ENCODE measurements at places on chromosomes 1 and 21. TPM values are rescaled to one million over a fixed set of nuclear protein-coding genes. Genes with fewer than 3 reads are reported as not detected.

The SLC6A9 gene
- 6.4 TPM for total RNA-seq

The PRR9 gene
- total RNA-seq: not detected

The BGLAP gene
- 2.7 TPM for total RNA-seq

DNA sequence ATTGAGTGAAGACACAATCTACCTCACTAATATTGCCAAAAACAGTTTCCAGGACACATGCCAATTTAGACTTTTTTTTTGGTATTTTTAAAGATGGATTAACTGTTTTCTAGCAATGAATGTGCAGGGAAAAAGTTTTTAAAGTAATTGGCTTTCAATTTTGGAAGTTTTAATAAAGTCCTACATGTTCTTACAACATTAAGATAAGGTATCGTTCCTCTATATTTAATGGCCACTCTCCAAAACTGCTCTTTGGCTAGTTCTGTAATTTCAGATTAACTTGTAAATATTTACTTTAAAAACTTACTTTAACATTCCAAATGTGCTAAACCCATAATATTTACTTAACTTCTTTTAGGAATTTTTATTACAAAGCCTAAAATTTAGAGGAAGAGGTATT lies 1332.2 kb upstream of the PRMT6 start:
- no peak for DNase-seq

GRCh38 chr1:161084597-161084988 lies 4.8 kb downstream of the NECTIN4 start:
- DNase-seq: peak; percentile 36

DNA sequence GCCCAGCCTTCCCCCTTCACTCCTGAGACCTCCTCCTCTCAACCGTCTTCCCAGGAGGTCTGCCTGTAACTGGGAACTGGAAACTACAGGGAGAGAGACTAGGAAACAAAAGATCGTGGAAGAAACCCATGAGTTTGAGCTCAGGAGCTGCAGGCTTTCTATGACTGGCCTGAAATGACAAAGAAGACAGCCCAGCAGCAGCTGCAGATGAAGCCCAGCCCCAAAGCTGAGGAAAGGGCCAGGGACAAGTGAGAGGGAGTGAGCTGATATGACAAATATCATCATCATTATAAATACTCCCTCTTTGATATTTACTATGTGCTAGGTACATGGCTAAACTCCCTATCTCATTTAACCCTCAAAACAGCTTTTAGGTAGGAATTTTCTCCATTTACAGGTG lies 142.6 kb upstream of the CTTNBP2NL start:
- DNase-seq: peak; percentile 19

- DNase-seq: peak; percentile 98
Measured at GRCh38 chr21:46661211-46661625, 25.7 kb downstream of the PRMT2 start.

DNA sequence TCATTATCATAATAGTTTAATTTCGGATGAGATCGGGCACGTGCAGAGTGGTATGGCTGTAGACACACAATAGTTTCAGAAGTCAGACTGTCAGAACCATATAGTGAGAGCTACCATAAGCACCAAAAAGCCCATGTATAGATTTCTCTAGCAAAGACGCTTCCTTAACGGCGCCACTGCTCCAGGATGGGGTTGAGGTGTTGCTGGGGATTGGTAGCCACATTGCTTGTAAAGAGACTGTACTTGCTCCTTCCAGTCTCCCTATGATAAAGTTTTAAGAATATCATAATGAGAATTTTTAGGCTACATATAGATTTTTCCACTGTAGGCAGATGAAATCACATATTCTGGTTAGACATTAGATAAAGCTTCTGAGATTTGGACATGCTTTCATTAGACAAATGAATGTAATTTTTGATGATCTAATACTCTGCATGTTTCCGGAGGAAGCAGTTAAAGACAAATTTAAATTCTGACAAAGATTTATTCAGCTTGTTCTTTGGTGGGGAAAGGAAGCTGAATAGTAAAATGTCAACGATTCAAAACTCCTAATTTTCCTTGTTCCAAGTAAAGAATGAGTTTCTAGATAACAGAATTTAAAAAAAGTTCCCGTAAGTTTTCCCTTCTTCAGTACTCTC lies 77.7 kb downstream of the MAP3K7CL start:
- no peak for DNase-seq

DNA sequence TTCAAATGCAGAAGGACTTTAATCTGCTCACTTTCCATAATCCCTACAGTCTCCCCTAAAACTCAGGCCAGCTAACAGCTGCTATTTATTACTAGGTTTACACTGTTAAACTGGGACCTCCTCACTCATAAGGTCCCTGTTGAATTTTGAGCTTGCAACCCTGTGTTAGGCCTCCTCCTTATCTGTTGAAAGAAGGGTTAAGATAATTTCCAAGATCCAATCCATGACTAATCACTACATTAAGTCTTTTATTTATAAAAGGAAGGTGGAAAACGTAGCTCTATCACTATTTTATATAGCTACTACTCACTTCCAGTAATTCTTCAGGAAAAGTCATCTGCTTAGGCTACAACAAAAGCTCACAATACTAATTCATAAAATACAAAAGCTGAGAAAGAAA lies 79.5 kb downstream of the EVI5 start:
- peak; percentile 13 for DNase-seq

DNA sequence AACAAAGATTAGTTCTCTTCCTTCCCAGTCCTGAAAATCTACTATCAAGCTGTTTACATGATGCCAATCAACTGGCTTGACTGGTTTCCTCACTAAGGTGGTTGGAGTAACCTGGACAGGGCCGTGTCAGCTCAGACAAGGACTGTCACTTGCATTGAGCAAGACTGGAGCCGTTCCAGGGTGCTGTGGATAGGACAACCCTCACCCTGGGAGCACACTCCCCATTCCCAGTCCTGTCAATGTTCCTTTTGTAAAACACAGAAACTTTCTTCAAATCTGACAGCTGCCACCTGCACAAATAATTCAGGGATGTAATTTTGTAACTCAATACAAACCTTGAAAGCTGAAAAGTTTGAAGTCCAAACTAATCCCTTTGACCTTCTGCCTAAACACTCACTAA lies 31.4 kb downstream of the PLPP3 start:
- no peak for DNase-seq
